ENCODE measurements at places on chromosomes 1 and 21. TPM values are rescaled to one million over a fixed set of nuclear protein-coding genes. Genes with fewer than 3 reads are reported as not detected.
A peak's percentile ranks its signal among the peaks of the same experiment; 100 is the strongest.

DNA sequence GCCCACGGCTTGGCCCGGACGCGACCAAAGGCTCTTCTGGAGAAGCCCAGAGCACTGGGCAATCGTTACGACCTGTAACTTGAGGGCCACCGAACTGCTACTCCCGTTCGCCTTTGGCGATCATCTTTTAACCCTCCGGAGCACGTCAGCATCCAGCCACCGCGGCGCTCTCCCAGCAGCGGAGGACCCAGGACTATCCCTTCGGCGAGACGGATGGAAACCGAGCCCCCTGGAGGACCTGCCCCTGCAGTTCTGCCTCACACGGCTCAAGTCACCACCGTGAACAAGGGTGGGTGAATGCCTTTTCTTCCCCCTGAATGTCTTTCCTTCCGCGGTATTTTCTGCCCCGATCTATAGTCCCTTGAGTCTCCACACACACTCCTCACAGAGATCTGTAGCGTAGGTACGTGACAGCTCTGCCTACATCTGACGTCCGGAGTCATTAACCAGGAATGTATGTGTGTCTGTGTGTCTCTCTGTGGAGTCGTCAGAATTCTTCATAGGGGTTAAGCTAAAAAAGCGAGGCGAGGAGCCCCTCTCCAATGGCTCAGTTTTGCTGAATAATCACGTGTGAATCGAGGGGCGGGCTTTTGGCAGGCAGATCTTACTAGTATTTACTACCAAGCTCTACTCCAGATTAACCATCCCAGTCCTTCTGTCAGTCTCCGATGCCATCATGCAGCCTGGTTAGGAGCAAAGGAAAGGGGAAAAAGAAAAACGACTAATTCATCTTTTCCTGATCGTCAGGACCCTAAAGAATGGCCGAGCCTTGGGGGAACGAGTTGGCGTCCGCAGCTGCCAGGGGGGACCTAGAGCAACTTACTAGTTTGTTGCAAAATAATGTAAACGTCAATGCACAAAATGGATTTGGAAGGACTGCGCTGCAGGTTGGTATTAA is at the start of gene CDKN2C:
Gene CDKN2C (plus strand): TSS at position 635 of the 898 bp plus-strand sequence. CDS start 124 bp downstream, at position 759.
- H3K36me3 ChIP-seq: peaks cover 5% of the 10 kb centered on the region
- DNase-seq: peak; percentile 44
- no peaks in the 10 kb centered on the region for H3K27me3 ChIP-seq
- H3K4me1 ChIP-seq: peaks cover 17% of the 10 kb centered on the region
- H3K27ac ChIP-seq: peak within 1 kb of the TSS; percentile 97
- peak within 1 kb of the TSS; percentile 100 for H3K4me3 ChIP-seq

DNA sequence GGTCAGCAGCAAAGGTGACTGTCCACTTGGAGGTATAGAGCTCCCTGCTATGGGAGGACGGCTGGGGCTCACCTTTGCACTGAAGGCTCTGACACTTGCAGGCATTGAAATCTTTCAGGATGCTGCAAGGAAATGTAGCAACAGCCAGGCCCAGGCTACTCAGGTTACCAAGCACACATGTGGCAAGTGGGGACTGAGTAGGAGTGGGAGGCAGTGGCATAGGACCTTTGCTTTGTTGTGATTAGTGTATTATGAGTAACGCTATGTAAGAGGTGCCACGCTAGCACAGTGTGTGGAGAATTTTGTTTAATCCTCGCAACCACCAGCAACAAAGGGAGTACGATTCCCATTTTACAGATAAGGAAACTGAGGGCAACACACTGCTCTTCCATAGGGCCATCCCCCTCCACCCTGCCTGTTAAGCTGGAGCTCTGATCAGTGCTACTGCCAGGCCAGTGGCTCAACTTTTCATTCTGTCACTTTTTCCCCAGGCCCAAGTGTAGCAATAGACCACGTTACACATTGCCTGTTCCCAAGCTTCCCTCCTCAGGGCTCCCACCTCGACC is 21.2 kb downstream of the TMEM63A start:
- no peak for DNase-seq
- no peak overlapping the region for H3K27ac ChIP-seq
- H3K27me3 ChIP-seq: no peaks in the 10 kb centered on the region
- H3K36me3 ChIP-seq: peaks cover 8% of the 10 kb centered on the region
- peaks cover 26% of the 10 kb centered on the region for H3K4me1 ChIP-seq
- no peak overlapping the region for H3K4me3 ChIP-seq

PRDM16 gene
- total RNA-seq: not detected

DNA sequence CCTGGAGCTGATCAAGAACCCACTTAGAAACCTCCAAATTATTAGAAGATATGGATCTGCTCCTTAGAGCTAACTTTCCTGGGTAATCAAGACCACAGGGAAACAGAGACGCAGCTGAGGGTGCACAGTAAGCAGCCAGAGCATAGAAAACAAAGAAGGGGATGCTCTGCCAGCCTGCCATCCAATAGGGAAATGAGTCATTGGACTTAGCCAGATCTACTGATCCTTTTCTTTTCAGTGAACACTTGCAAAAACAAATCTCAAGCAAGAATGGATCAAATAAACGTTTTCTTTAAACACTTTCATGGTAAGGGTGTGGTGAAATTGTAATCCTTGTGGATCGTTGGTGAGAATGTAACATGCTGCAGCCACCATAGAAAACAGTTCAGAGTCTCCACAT is 474.0 kb downstream of the LTN1 start:
- no peak overlapping the region for H3K27ac ChIP-seq
- H3K36me3 ChIP-seq: no peaks in the 10 kb centered on the region
- H3K27me3 ChIP-seq: no peaks in the 10 kb centered on the region
- DNase-seq: no peak

RIPPLY3 gene
- not detected for total RNA-seq

OR10T2 gene
- not detected for total RNA-seq

PLA2G2A gene
- total RNA-seq: not detected

UBL4B gene
- total RNA-seq: not detected

LRRC8D gene
- total RNA-seq: 33.5 TPM

- H3K27me3 ChIP-seq: peaks cover 80% of the 10 kb centered on the region
- DNase-seq: no peak
- H3K4me1 ChIP-seq: no peaks in the 10 kb centered on the region
- no peak overlapping the region for H3K4me3 ChIP-seq
Measured at GRCh38 chr1:37071829-37072228, 37.5 kb upstream of the GRIK3 start.

DNA sequence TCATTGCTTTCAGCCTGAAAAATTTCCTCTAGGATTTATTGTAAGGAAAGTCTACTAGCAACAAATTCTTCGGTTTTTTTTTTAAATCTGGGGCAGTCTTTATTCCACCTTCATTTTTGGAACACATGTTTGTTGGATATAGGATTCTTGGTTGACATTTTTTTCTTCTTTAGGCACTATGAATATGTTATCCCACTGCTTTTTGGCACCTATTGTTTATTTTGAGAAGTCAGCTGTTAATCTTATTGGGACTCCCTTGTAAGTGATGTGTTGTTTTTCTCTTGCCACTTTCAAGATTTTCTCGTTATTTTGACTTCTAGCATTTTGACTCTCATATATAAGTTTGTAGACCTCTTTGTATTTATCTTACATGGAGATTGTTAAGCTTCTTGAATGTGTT is 99.3 kb downstream of the NPHS2 start:
- no peak overlapping the region for H3K27ac ChIP-seq
- H3K36me3 ChIP-seq: no peaks in the 10 kb centered on the region
- no peaks in the 10 kb centered on the region for H3K4me1 ChIP-seq

DNA sequence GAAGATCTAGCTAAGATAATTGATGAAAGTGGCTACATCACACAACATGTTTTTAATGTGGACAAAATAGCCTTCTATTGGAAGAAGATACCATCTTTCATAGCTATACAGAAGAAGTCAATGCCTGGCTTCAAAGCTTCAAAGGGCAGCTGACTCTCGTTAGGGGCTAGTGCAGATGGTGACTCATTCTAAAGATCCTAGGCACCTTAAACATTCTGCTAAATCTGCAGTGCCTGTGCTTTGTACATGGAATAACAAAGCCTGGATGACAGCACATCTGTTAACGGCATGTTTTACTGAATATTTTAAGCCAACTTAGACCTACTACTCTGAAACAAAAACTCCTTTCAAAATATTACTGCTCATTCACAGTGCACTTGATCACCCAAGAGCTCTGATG is 65.6 kb upstream of the USP24 start:
- DNase-seq: no peak
- H3K27me3 ChIP-seq: peaks cover 25% of the 10 kb centered on the region

DNA sequence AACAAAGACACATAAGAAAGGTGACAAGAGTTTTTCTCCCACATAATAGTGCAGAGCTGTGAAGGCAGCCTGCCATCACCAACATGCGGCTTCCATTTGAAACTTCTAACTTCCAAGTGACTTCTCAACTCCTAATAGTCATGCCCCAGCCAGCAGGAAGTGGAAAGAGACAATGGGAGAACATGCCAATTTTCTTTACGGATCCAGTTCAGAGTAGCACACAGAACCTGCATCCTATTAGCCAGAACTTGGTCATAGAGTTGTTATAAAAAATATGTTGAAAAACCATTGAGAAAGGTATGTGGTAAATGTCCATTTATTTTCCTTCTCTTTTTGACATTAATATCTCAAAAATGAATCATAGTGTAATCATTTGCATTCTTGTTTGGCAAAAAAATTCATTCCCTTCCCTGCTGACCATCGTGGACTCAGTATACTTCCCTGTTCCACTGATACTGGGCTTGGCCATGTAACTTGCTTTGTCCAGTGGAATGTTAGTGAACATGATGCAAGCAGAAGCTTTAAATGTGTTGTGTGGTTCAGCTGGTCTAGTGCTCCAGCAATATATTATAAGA is 197.4 kb downstream of the SEC16B start:
- no peak for DNase-seq
- no peaks in the 10 kb centered on the region for H3K36me3 ChIP-seq
- H3K27me3 ChIP-seq: no peaks in the 10 kb centered on the region
- no peaks in the 10 kb centered on the region for H3K4me1 ChIP-seq
- H3K27ac ChIP-seq: no peak overlapping the region
- H3K4me3 ChIP-seq: no peak overlapping the region

Data from T-helper 17 cell (primary cell).